Posterior vena cava (tissue), 2 donors: ENCODE measurements at places on chromosomes 2 and 18.
A peak's percentile ranks its signal among the peaks of the same experiment; 100 is the strongest.

- no peak for DNase-seq
Measured at GRCh38 chr2:53445383-53446070, 322.1 kb upstream of the CHAC2 start.

DNA sequence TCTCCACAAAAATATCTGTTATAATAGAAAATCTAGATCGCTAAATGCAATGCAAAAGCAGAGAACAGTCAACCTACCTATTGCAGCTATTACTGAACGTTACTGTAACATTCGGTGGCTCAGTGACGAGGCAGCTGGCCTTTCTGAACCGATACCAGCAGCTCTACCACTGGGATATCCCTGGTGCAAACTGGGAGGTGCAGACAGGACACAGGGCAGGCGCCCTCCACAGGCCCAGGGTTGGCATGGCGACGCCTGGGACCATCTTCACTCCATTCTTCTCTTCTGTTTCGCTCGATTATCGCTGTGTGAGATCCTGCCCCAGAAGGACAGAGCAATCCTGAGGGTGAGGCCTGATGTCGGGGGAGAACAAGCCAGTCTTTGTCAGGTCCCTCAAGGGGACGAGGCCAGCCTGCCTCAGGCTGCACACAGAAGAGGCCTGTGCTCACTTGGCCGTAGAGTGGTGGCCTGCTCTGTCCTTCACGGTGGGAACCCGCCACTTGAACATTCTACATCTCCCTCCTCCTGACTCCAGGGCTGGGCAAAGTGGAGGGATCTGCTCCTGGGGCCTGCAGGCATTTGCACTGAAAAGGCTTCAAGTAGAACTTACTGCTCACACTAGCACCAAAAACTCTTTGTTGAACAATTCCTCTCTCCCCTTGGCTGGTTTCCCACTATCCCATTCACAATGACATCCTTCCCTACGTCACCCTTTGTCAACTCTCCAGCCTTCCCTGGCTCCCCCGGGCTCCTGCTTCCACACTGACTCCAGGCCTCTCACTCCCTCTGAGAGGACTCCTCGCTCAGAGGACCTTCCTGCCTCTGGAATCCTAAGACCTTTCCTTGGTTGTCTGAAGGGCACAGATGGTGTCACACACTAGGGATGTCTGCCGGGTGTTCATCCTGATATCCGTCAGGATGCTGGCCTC is 49.7 kb downstream of the CYRIA start:
- no peak for DNase-seq

DNA sequence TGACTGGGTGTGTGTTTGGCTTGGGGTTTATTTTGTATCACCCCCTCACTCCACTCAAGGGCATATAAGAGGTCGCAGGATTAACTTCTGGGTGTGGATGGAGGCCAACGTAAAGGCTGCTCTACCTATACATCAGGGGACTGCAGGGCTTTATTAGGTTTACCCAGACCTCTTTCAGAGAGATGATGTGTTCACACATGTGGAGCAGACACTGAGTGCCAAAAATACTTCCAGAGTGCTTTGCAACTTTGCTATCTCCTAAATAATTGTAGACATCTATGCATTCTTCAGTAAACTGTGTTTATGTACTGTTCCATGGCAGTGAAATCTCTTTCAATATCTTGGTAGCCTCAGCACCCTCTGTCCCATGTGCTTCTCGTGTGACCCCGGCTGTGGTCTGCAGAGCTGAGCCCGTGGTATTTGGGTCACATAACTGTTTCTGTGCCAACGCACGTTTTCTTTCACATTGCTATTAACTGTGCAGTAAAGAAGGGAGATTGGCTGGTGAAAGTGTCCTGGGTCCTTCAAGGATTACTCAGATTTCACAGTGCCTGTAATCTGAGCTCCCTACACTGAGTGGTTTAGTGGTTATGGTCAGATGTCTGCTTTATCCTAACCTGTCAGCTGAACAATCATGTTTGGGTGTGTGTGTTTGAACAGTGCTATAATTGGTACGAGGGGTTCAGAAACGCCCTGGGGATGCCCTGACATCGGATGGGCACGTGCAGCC is 208.1 kb downstream of the VAPA start:
- DNase-seq: no peak

DNA sequence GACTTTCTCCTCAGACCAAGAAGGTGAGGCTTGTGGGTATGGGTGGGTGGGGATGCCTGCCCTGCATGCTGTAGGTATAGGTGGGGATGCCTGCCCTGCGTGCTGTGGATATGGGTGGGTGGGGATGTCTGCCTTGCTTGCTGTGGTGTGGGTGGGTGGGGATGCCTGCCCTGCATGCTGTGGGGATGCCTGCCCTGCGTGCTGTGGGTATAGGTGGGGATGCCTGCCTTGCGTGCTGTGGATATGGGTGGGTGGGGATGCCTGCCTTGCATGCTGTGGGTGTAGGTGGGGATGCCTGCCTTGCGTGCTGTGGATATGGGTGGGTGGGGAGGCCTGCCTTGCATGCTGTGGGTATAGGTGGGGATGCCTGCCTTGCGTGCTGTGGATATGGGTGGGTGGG is 278.4 kb downstream of the NEDD4L start:
- no peak for DNase-seq

GRCh38 chr2:43217228-43218154 is 8.9 kb downstream of the ZFP36L2 start:
- no peak for DNase-seq

GRCh38 chr18:6056171-6056910 is 161.0 kb upstream of the TMEM200C start:
- DNase-seq: no peak

- DNase-seq: no peak
Measured at GRCh38 chr2:189848276-189848675, 64.0 kb downstream of the PMS1 start.

- no peak for DNase-seq
Measured at GRCh38 chr18:3111523-3112240, 98.7 kb upstream of the LPIN2 start.

GRCh38 chr2:134119713-134120405 is 134.0 kb upstream of the MGAT5 start:
- DNase-seq: peak; percentile 96

DNA sequence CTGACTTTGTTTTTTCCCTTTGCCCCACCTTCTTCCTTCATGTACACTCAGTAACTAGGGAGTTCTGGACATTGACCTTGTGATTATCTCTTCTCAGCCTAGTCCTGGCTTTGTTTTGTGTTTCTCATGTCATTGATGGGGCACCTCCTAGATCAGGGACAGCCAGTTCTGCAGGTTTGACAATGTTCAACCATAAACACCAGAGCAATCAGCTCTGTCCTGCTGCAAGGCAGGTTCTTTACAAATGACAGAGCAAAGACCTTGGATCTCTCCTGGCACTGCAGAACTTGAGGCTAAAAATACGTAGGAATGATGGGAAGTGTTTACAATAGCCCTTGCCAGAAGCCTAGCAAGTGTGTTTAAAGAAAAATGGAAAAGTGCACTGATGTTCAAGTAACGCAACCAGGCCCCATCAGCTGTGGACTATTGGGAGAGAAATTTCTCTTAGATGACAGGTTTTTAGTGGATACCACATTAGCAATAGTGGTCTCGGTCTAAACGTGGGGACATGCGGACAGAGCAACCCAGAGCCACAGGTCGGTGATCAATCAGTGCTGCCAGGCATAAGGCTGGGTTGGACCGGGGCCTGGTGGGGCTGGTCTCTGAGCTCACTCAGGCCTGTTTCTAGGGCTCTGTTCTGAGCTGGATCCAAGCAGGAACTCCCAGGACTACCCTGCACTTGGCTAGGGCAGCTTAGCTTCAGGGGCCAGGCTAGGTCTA is 76.8 kb downstream of the SOWAHC start:
- DNase-seq: peak; percentile 78

DNA sequence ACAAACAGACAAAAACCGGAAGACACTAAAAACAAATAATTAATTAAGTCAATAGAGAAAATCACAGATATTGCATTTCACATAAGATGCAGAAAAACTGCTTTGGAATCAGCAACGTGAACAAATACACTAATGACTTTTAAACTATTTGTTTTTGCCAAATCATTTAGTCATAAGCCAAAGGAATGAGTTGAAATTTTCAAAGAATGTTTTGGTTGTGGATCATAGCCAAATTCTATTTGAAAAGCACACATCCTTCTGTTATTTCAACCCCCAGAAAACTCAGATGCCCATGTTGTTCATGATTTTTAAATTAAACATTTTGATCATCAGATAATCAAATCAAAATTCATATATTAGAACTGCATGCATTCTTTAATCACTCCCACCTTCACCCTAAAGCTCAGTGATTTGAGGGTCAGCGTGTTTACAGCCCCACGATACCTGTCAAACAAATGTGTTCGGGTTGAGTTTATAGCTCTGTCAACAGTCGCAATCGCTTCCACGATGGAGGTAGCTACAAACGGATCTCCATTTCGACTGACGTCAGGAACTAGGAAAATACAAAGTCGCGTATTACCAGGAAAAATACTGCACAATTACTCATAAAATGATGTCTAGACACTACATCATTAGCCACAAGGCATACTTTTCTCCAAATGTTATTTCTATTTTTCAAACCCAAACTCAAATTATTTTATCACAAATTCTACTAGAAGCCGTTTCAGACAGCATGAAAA is 90.2 kb downstream of the PXDN start:
- no peak for DNase-seq

DNA sequence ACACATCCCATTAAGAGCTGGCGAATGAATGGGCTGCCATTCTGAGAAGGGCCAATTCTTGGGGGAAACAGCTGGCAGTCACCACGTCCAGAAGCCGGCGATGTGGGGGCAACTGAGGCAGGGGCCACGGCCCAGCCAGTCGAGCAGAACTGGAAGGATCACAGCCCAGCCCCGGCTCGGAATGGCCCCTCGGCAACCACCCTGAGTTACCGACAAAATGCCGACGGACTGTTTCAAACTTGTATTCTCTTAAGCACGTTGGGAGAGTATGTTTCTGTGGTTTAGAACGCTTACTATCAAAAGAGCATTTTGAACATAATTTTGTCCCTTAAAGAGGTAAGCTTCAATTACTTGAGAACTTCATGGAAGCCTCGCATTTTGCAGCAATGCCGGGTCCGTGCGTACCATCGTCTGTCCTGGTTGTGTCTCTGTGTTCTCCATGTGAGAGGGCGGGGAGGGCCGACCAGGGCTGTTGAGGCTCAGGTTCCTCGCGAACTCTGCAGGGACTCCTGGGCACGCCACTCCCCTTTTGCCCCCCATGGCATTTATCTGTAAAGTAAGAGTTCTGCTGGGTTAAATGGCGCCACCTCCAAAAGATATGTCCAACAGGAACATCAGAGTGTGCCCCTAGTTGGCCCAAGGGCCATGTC is 155.9 kb downstream of the TWIST2 start:
- DNase-seq: no peak

- no peak for DNase-seq
Measured at GRCh38 chr2:60534052-60534685, 19.3 kb downstream of the BCL11A start.

- DNase-seq: no peak
Measured at GRCh38 chr2:181623159-181623558, 33.7 kb downstream of the CERKL start.

DNA sequence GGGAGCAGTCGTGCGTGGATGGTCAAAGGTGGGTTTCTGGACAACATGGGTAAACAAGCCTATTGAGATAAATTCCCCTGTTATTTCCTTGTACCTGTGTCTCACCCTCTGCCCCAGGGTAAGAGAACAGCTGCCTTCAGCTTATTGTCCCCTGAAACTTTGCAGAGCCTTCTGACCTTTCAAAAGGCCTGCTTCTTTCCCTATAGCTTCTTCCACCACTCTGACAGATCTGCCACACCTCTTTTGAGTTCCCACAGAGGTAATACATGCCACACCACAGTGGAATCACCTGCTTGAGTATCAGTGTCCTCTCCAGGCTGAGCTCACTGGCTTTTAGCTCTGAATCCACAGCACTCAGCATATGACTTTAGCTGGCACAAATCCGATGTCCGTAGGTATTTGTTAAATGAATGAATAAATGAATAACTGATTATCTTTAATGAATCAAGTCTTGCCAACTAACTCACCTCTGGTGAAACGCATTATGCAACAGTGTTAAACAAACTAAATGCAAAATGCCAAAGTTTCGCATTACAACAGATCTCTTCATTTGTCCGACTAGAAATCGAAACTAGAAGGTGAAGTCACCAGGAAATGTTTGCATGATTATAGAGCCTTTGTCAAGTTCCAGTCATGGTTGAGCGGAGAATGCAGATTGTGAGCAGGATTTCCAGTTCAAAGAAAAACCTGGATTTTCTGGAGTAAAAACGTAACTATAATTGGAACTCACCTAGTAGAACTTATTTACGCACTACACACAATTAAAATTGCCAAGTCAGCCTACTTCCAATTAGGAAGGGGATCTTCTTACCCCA is 16.4 kb downstream of the DYNAP start:
- no peak for DNase-seq

GRCh38 chr2:214676421-214677089 is 132.9 kb downstream of the BARD1 start:
- no peak for DNase-seq

- DNase-seq: no peak
Measured at GRCh38 chr2:106113361-106113966, 80.6 kb downstream of the UXS1 start.
